ENCODE measurements at places on chromosomes 13 and 19.

GRCh38 chr13:50715402-50716146 is 127.9 kb downstream of the DLEU7 start:
- no peak for DNase-seq

GRCh38 chr13:60227158-60227557 is 63.4 kb upstream of the DIAPH3 start:
- DNase-seq: no peak

DNA sequence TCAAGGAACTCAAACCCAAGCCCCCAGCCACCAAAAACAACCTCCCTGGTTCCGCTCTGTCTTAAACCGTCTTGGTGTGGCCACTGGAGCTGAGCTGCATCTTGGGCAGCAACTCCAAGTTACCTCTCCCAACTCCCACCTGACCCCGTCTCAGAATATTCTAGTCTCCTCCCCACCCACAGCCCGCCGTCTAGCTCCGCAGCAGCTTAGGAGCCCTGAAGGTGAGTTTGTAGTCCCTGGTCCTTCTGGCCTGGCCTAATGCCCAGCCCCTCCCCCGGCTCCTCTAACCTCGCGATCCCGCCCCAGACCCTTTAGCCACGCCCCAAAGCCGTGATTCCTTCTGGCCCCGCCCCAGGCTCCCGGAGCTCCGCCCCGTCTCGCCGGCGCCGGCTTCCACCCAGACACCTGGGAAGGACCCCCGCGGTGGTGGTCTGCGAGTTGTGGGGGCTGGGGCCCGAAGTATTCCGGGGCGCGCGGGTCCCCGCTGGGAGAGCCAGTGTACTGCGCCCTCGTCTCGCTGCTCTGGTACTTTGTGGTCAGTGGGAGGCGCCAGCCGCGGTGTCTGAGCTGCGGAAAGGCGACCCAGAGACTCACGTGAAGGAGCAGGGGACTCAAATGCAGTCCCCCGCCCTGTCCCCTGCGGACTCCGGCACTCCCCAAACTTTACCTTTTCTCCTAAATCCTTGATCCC is 2.5 kb upstream of the LHB start:
- DNase-seq: peak; percentile 79

DNA sequence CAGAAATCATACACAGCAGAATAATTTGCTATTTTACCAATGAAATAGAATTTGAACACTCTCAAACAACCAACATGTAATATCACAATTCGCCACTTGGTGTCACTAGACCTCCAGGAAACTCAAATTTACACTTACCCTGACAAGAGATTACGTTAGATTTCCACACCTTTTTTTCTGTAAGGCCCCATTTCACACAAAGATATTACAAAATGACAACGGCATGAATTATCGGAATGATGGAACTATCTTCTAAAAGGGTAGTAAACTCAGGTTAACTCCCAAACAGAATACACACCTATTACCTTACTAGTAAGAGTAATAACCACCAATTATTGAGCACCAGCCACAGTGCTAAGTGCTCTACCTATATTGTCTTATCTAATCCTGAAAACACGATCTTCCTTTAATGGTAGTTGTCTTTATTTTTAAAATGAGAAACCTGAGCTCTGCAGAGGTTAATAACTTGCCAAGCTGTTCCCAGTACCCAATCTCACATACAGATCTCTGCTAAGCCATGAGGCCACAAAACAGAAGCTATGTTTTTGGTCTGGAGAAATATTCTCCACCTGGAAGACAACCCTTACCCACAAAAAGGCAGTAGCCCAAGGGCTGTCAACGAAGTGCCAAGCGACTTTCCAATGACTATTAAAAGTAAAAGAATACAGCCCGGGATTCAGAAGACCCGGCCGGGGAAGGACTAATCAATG is 152.4 kb downstream of the DCLK1 start:
- DNase-seq: peak; percentile 30

DNA sequence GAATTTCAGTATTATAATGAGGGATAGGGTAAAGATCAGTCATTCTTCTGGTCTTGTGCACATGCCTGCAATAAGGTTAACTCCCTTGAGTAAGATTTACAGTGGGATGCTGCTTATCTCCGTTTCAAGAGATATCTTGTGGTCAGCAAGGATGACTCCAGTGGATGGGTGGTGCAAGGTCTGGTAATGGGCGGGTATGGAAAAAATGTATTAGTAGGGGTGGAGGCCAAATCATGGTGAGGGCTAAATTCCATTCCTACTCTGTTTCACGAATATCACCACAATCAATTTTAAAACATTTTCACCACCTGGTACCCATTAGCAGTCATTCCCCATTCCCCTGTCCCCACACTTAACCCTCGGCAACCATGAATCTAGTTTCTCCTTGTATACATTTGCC is 40.6 kb downstream of the CCDC122 start:
- DNase-seq: no peak

- DNase-seq: no peak
Measured at GRCh38 chr13:114062754-114063153, 69.7 kb downstream of the RASA3 start.

GRCh38 chr13:35159041-35159440 is 217.0 kb downstream of the NBEA start:
- DNase-seq: no peak

DNA sequence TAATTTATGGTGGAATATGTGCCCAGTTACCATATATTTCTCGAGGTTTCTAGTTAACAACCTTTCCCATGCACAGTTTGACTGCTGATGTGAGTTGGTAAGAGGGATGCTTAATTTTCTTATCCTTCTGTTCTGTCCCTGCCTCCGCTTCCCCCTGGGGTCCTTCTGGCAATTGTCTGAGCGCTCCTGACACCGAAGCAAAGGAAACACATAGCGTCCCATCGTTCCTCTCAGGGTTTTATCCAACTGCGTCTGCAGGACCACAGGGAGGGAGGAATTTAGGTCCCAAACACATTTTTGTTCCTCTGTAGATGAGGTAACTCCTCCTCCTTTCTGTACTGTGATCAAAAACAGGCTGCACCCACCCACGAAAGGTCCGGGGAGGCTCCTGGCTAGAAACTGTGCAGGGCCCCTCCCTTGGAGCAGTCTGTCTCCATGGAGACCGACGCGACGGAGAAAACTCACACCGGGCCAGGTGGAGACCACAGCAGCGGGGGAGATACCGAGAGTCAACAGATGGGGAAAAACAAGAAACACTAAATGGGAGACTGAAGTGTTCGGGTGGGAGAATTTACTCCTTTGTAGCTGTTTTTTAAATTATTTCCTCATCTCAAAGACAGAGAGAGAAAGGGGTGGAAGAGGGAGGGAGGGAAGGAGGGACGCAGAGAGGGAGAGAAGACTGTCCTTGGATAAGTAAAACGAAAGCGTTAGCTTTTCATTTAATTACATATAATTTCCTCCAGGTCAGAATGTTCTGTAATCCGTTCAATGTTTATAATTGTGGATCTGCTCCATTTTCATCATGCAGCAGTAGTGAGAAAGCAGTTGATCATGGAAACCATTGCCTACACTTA is 191.8 kb upstream of the NBEA start:
- no peak for DNase-seq

DNA sequence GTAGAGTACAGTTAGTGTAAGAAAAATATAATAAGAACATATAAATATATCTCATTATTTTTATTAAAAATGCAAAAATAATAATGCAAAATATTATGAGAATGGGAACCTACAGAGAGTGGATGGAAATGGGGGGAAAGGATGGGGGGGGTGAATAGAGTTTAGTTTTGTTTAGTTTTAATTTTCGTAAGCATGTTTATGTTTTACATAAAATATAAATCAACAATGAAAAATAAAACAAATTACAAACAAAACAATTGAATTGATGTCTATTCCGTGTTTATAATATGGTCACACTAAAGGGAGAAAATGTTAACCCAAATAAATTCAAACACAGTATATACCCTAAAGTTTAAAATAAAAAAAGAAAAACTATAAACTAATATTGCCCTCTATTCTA is 1717.4 kb upstream of the SPRY2 start:
- DNase-seq: no peak

DNA sequence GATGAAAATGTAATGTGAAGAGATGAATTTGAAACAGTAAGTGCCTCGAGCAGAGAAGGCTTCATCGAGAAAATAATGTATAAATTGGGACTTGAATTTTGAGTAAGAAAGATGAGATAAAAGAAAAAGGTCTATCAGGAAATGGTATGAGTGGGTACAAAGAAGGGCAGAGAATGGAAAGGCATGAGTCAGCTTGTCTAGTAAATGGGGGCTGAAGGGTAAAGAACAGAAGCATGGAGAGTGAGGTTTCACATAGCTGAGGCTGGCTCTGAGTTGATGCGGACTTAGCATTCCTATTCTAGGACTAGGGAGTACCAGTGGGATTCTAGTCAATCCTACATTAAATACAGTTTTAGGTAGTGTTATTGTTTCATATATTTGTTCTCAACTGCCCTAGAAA is 85.8 kb downstream of the ZC3H13 start:
- DNase-seq: no peak

DNA sequence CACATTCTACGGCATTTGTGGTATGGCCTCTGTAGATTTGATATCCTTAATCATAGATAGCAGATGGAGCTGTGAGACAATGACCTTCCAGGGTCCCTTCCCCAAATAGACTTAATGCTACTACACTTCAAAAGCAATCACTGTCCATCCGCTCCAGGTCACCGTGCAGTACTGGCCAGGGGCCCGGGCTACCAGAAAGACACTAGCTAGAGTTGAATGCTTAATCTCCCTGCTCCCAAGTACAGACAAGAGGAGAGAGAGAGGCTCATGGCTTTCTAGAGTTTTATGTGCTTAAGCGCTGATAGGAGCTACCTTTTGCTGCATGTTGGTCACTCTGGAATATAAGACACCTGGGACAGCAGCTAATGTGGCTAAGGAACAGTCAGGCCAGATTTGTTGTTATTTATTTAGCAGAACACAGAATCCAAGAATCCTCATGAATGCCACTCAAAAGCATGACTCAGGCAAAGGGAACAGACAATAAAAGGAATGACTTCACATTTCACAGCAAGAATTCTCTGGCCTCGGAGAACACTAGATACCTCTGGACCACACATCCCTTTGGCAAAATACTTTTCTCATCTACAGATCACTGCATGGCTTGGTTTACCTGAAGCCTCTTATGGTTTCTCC is 165.0 kb downstream of the LACC1 start:
- DNase-seq: no peak

DNA sequence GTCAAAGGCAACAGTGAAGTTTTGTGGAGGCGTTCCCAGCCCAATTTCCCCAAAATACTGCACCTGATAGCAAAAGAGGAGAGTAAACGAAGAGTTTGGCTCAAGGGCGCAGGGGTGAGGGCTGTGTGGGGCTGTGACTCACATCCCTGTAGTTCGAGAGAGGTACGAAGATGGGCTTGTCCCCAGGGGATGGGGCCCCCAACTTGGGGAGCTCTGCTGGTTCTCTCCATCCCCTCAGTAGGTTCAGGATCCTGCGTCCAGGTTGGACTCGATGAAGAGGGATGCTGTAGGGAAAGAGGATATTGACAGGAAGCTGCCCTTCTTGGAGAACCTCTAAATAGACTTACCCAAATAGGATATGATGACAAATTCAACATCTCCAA is 3.4 kb downstream of the NAPSA start:
- DNase-seq: peak; percentile 48

DNA sequence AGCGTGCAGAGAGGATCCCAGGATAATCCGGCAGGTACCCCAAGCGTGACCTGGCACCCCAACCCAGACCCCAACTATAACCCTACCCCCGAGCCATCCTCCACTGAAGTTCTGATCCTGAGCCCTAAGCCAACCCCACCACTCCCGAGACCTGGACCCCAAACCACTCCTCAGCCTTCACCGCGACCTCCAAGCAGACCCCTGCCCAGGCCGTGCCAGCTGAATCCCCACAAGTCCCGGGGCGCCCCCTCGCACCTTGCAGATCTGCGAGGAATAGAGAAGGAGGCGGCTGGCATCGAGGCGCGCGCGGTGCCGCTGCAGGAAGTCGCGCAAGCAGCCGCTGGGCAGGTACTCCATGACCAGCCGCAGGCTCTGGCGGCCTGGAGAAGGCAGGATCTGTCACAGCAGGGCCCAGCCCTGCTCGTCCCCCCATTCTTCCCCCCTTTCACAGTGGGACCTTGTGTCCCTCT is 10.1 kb upstream of the INSL3 start:
- no peak for DNase-seq

GRCh38 chr19:17052439-17052838 is 22.8 kb downstream of the HAUS8 start:
- DNase-seq: peak; percentile 30

DNA sequence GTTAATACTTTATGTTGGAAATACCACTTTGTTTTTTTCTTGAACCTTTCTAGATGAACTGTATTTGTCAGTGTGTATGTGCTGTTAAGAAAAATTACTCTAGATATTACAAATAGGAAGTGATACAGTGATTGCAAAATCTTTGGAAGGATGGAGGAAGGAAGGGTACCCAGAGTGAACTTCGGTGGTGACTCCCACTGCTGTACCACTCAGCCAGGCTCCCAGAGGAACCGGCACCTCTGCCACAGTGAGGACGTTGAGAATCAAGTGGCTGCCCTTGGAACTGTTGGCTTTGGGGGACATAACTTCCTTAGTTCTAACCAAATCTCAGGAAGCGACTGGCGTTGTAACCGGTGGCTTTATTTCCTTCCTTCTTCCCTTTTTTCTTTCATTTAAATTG is 184.7 kb downstream of the PCCA start:
- DNase-seq: no peak

GRCh38 chr13:26847281-26847680 is 86.7 kb upstream of the GPR12 start:
- no peak for DNase-seq

- no peak for DNase-seq
Measured at GRCh38 chr13:38850868-38851626, 139.6 kb downstream of the STOML3 start.

DNA sequence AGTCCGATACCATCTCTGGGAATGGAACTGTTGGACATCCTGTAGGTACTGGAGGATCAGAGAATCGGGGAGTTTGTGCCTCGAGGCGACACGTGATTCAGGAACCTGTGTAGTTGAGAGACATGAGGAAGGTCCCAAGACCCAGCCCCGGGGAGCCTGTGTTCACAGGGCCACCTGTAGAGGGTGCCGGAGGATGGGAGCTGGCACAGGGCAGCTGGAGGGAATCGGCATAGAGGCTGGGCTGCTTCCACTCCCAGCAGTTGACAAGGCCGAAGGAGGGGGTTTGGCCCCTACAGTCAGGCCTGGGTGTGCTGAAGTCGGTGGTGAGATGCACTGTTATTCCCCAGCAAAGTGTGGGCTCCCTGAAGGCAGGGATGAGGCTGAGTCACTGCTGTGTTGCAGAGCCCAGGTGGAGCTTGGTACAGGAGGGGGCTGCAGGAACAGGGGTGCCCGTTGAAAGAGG is 2.5 kb upstream of the ISYNA1 start:
- DNase-seq: peak; percentile 52

DNA sequence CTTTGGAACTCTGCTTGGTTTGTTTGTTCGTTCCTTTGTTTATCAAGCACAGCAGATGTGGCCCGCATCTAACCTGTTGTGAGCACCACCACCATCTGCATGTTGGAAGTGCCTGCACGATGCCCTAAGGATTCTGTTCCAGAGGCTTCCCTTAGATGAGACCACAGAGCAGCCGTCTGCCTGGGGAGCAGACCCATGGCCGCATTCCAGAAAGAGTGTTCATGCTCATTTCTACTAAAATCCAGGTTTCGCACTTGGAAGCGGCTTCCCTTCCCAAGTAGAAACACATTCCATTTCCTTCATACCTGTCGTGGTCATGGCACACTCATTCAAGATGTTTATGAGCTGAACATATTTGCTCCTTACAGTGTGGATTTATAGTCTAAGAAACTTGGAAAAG is 27.2 kb downstream of the COL4A2 start:
- DNase-seq: no peak

Data from activated CD4-positive, alpha-beta T cell treated with anti-CD3 and anti-CD28 coated beads for 48 hours (primary cell).